Frontal cortex (tissue), 4 donors: ENCODE measurements at places on chromosomes 3 and 15.

DNA sequence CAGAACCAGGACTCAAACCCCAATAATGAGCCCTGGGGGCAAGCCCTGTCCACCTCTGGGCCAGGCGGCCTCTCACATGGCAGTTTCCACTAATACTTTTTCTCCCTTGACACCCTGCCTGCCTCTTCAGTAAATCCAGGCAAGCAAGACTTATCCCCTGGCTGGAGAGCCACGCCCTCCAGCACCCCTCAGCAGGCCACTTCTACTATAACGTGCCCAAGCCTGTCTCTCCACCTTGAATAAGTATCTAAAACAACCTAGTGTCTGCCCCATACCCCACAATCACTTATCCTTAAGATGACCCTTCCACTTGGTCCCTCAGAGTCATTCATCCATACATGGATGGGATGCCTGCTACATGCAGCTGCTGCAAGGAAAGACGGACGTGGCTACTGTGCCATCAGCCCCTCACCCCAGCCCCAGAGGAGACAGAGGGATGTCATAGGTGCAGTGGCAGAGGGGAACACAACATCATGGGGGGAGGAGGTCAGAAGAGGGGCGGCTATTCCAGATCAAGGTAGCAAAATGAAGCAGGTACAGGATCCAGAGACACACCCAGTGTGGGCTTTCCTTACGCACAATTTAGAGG, 63.4 kb downstream of the LRIG1 start:
- DNase-seq = no peak

DNA sequence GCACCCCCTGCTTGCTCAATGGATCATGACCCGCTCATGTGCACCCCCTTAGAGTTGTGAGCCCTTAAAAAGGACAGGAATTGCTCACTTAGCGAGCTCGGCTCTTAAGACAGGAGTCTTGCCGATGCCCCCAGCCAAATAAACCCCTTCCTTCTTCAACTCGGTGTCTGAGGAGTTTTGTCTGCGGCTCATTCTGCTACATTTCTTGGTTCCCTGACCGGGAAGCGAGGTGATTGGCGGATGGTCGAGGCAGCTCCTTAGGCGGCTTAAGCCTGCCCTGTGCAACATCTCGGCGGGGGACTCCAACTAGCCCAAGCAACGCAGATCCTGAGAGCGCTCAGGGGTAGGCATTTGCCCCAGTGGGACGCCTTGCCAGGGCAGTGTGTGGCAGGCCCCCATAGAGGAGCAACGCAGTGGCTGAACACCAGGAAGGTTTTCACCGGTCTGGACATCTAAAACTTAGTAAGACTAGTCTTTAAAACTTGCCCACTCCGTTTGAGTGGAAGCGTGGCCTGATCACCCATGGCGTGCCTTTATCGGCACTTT, 9.5 kb downstream of the SLCO2A1 start:
- no peak for DNase-seq

DNA sequence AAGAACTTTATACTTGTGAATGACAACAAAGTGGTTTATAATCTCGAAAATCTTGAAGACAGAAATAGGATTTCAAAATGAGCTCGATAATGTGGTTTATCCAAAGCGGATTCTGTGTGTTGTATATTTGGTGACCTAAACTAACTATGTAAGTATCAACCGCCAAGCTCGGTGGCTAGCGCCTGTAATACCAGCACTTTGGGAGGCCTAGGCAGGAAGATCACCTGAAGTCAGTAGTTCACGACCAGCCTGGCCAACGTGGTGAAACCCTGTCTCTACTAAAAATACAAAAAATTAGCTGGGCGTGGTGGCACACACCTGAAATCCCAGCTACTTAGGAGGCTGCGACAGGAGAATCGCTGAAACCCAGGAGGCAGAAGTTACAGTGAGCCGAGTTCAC, 2.2 kb downstream of the ATP13A3 start:
- no peak for DNase-seq

GRCh38 chr15:70277556-70277955, 179.8 kb upstream of the TLE3 start:
- DNase-seq = no peak

DNA sequence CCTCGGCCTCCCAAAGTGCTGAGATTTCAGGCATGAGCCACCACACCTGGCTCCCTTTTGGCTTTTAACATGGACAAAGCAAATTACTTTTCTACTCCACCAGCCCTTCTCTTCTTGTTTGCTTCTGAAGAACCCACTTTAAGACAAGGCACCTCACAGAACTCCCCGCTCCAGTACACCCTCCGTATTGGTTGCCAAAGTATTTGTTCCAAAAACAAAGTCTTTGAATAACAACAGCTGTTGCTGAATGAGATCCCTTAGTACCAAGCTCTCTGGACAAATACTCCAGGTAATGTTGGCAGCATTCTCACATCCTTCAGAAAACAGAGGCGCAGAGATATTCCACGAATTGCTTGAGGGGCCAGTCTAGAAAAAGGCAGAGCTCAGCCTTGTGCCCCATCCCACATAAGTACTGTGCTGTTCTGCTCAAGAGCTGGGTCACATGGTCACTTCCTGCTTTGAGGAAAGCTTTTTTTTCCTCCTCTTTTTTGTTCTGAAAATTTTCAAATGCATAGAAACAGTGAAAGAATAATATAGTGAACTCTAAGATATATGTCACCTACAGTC, 7.3 kb upstream of the CHCHD6 start:
- no peak for DNase-seq

- DNase-seq = no peak
Observed at GRCh38 chr3:50639055-50639494, 22.1 kb downstream of the MAPKAPK3 start.
